ENCODE measurements at places on chromosomes 12 and 14. TPM values are rescaled to one million over a fixed set of nuclear protein-coding genes. Genes with fewer than 3 reads are reported as not detected.

VTI1B gene
- total RNA-seq, result 65.7 TPM

DNA sequence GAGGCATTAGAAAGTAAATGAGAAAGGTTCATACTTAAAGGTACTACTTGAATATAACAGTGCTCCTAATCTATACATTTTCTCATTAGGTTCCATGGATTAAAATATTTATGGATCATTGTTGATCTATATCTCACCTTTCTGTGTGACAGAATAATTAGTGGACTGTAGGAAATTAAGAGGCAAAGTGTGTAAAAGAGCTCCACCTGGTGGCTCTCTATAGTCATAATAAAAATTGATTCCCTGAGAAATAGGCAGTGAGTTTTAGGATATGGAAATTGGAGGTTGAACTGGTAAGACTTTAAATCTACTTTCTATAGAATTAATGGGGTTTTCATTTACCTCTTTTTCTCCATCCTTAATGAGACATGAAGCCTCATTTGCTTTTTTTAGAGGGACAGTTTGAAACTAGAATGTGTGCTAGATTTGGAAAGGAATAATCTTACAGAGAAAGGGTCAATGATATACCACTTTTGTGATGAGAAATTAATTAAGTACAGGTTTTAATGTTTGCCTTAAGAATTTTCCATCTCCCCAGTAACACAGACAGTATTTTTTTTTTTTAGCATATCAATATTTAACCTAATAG lies 11.8 kb upstream of the DERA start:
- no peaks in the 10 kb centered on the region for H3K27me3 ChIP-seq
- peaks cover 13% of the 10 kb centered on the region for H3K36me3 ChIP-seq
- DNase-seq, result no peak
- H3K4me3 ChIP-seq, result no peak overlapping the region

ALX1 gene
- total RNA-seq, result not detected

DNA sequence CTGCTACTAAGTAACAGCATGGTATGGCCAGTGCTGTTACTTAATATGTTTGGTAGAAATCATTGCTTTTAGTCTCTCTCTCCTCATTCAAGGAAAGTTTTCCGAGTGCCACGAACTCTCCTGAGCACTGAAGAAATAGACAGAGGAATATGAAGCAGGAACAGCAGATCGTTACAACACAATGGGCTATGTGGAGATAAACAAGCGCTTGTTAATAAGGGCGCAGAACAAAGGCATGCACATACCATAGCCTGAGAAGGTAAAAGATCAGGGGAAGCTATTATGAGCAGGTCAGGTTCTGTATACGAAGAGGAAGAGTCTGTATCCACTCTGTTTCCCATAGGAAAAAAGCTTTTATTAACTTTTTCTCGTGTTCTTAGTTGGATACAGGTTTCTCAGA lies 156.2 kb upstream of the CPNE8 start:
- H3K27ac ChIP-seq, result no peak overlapping the region
- no peaks in the 10 kb centered on the region for H3K4me1 ChIP-seq
- no peak overlapping the region for H3K4me3 ChIP-seq
- H3K27me3 ChIP-seq, result no peaks in the 10 kb centered on the region

ACVRL1 gene
- total RNA-seq, result not detected

OR6C2 gene
- total RNA-seq, result not detected

DNA sequence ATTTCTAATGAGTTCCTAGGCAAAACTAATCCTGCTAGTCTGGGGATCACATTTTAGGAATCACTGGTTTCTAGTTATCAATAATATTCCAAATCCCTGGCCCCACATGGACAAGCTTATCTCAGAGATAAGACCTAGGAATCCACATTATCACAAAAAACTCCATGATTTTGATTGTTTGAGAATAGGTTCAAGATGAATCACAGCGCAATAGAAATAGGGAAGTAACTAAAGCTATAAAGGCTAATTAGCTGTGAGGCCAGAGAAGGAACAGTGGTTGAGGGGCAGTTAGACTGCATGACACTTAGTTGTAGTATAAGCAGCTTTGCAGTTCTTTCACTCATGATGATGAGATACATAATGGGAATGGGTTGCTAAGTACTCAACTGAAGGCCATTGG lies 13.1 kb upstream of the ATP5F1B start:
- H3K4me3 ChIP-seq, result no peak overlapping the region
- H3K27me3 ChIP-seq, result no peaks in the 10 kb centered on the region
- DNase-seq, result no peak
- H3K27ac ChIP-seq, result no peak overlapping the region
- H3K36me3 ChIP-seq, result peaks cover 6% of the 10 kb centered on the region

DPY19L2 gene
- 4.7 TPM for total RNA-seq

DNA sequence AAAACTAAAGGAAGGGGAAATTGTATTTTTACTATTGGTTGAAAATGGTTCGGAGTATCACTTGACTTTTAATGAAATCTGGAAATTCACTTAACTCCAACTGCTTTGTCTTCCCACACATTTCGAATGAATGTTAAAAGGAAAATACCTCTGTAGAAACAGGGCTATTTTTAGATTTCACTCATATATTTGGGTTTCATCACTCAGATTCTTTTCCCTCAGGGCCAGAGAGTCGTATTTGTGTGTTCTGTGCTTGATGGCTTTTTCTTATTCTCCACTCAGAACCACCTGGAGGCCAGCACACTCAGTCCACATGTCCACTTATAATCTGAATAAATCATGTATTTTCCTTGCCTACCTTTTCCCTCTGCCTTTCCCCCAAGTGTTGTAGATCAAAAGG lies 40.0 kb downstream of the DAAM1 start:
- H3K36me3 ChIP-seq, result no peaks in the 10 kb centered on the region
- no peak overlapping the region for H3K4me3 ChIP-seq
- H3K27me3 ChIP-seq, result no peaks in the 10 kb centered on the region
- no peak overlapping the region for H3K27ac ChIP-seq
- DNase-seq, result no peak

All from activated T-cell treated with anti-CD3 and anti-CD28 coated beads, Interleukin-2, amount 50 U/mL, for 72 hours (primary cell).